Spleen (tissue), 13 donors: ENCODE measurements at places on chromosomes 12 and 14. TPM values are rescaled to one million over a fixed set of nuclear protein-coding genes. Genes with fewer than 3 reads are reported as not detected.

DNA sequence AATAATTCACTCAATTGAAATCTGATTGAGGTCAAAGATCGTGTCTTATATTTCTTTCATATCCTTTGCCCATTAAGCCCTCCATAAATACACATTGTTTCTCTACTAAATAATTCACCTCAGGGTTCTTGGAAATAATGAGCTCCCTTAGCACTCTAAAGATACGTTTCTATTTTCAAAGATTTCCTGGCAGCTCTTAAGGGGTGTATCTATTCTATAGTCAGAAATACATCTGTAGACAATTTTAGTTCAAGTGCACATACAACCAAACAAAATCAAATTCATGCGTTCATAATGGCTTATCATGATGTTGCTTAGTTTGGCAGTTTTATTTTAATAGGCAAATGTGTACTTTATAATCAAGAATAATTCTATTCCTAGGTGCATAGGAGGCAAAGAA is 361.1 kb upstream of the DDHD1 start:
- H3K4me1 ChIP-seq, result no peaks in the 10 kb centered on the region
- H3K27ac ChIP-seq, result no peak overlapping the region
- H3K4me3 ChIP-seq, result no peak overlapping the region
- H3K27me3 ChIP-seq, result no peaks in the 10 kb centered on the region

RAD9B gene
- 1.5 TPM for total RNA-seq

DNA sequence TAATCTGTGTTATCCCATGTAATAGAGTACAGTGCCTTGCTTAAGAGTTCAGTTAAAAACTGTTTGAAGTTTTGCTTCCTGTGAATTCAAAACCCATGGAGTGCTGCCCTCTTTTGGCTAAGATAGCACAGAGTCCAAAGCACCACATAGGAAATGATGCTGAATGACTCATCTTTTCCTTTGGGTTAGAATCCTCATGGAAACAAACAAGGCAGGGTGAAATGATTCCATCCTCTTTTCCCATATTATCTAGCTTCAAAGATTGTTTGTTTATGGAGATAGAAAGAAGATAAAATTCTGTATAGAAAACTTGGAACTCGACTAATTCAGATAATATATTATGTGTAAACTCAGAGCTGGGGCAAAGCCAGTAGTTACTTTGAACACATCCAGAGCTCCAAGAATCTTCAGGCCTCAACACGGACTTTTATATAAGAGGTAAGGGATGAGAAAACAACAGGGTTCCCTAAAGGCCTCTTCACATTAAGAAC is 87.4 kb downstream of the OTOGL start:
- no peaks in the 10 kb centered on the region for H3K36me3 ChIP-seq
- no peaks in the 10 kb centered on the region for H3K27me3 ChIP-seq
- no peak for DNase-seq
- peaks cover 10% of the 10 kb centered on the region for H3K4me1 ChIP-seq
- H3K4me3 ChIP-seq, result no peak overlapping the region

TCL1B gene
- 1.4 TPM for total RNA-seq

NR4A1 gene
- total RNA-seq, result 17.4 TPM
